ENCODE measurements at places on chromosomes 12 and 14.

- DNase-seq, result no peak
Observed at GRCh38 chr14:95935228-95935822, 58.7 kb downstream of the TUNAR start.

DNA sequence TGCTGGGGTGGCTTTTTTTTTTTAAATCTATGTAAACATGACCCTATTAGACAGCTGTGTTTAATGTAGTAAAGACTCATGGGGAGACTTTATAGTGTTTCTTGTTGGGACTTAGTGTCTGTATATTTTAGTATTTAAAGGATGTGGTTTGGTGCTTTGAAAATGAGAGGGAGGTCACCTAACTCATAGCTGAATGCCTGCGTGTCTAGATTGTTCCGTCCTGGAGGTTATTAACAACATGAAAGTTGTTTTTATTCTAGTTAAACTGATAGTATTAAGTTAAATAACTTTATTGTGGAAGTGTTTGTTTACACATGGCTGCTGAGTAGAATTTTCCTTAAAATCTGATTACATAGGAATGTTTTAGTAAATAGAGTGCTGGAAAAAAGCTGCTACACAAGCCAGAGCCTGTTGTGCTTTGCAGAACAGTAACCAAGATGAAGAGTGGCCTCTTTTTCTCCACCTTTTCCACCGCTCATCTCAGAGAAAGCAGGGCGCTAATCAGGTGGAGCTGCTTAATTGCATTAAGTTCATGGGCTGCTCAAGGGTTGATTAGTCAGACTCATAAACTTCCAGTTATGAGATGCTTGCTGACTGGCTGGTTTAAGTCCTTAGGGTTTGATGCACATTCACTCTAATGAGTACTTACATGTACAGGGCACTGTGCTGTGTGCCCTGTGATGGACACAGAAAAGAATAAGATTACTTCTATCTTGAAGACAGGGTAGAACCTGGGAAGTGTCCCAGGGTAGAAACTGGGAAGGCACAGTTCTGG is 62.7 kb downstream of the FBXO34 start:
- peak; percentile 42 for DNase-seq

- DNase-seq, result peak; percentile 99
Observed at GRCh38 chr12:64560396-64561301, 49.6 kb upstream of the RASSF3 start.

- DNase-seq, result no peak
Observed at GRCh38 chr14:103916636-103917262, 11.5 kb upstream of the TDRD9 start.

DNA sequence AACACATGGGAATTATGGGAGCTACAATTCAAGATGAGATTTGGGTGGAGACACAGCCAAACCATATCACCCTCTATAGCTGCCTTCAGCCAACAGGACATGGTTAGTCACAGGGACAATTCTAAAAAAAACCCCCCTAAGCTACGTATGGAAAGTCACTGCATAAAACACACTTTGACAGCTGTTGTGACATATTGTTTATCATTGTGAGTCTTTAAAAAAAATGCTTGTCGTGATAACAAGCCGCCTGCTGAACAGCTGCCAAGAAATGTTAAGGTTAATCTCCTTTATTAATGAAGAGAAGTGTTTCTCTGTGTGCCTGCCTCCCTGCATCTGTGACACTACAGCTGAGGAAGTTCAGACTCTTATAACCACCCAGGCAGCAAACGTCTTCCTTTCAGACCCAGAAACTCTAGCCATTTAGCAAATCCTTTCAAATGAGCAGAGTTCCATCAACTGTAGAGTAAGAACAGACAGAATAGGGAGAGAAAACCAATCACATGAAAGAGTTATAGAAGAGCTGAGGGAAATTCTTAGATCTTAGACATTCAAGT is 1459.6 kb upstream of the TMEM132C start:
- no peak for DNase-seq

- DNase-seq, result peak; percentile 16
Observed at GRCh38 chr12:176321-177181, 37.4 kb downstream of the SLC6A12 start.

GRCh38 chr14:54582334-54582733 is 15.4 kb downstream of the SAMD4A start:
- DNase-seq, result no peak

- no peak for DNase-seq
Observed at GRCh38 chr12:583251-583869, 79.9 kb downstream of the NINJ2 start.

Data from AG04450 (cell line).